Activated naive CD4-positive, alpha-beta T cell treated with Interleukin-2 at 50 U/mL for 16 hours (primary cell): ENCODE measurements at places on chromosomes 6 and 20.

GRCh38 chr20:19699180-19699971 is 58.7 kb upstream of the RIN2 start:
- no peak for DNase-seq

DNA sequence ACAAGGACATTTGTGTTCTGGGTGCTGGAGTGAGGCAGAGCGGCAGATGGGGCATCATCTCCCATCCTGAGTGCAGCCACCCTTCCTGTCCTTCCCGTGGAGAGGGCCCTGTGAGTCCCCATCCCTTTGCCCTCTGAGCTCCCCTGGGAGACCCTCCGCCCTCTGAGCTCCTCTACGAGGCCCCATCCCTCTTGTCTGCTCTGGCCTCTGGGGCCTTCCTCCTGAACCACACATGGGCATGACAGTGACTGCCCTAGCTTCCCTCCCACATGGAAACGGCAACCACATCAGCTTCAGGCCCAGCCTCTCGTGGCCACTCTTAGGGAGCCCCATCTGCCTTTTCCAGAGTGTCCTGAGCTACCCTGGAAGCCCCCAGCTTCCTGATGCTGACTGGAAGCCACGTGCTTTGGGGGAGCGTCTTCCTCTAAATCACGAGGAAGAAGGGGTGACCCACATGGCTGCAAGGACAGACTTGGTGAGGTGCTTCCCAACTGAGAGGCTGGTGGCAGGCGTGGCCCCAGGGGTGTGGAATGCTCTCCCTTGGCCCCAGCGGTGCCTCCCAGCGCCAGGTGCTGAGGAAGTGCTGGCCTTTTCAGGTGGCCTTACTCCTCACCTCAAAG is 52.6 kb downstream of the GINS1 start:
- no peak for DNase-seq

- DNase-seq: no peak
Observed at GRCh38 chr6:5529733-5530132, 268.4 kb downstream of the FARS2 start.

DNA sequence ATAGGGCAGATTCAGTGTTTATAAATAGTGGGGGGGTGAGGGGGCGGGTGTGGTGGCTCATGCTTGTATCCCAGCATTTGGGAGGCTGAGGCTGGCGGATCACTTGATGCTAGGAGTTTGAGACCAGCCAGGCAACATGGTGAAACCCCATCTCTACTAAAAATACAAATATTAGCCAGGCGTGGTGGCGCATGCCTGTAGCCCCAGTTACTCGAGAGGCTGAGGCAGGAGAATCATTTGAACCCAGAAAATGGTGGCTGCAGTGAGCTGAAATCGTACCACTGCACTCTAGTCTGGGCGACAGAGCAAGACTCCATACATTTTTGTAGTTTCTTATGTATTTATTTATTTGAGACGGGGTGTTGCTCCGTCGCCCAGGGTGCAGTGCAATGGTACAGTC is 109.0 kb upstream of the ZNF217 start:
- DNase-seq: no peak

GRCh38 chr6:75626561-75626960 is 24.9 kb downstream of the SENP6 start:
- no peak for DNase-seq

- DNase-seq: peak; percentile 72
Observed at GRCh38 chr20:47610247-47610944, 108.7 kb downstream of the NCOA3 start.

- DNase-seq: no peak
Observed at GRCh38 chr20:57773059-57773815, 63.4 kb upstream of the PMEPA1 start.

DNA sequence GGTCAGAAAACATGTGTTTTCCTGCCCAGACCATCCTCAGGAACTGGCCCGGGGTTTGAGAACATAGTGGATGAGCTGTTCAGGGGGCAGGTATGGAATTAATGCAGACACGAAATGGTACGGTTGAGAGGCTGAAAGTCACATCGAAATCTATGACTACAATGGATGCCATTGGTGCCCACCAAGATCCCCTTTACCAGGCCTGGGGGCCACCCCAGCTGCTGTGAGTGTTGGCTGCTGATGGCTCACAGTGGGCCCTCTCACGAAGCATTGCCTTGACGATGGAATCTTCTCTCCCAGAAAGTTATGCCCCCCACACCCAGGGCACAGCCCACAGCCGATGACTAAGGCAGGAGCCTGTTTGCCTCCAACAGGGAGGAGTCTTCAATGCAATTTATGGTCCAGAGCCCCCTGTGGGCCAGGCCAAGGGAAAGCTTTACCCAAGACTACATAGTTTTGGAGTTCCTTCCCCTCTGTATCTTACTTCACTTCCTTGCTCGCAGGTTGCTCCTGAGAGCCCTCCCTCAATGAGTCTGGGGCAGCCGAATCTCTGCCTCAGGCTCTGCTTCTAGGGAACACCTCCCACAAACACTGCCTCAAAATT is 92.6 kb downstream of the BFSP1 start:
- DNase-seq: no peak

GRCh38 chr6:36150283-36150682 is 20.0 kb downstream of the MAPK13 start:
- DNase-seq: no peak

DNA sequence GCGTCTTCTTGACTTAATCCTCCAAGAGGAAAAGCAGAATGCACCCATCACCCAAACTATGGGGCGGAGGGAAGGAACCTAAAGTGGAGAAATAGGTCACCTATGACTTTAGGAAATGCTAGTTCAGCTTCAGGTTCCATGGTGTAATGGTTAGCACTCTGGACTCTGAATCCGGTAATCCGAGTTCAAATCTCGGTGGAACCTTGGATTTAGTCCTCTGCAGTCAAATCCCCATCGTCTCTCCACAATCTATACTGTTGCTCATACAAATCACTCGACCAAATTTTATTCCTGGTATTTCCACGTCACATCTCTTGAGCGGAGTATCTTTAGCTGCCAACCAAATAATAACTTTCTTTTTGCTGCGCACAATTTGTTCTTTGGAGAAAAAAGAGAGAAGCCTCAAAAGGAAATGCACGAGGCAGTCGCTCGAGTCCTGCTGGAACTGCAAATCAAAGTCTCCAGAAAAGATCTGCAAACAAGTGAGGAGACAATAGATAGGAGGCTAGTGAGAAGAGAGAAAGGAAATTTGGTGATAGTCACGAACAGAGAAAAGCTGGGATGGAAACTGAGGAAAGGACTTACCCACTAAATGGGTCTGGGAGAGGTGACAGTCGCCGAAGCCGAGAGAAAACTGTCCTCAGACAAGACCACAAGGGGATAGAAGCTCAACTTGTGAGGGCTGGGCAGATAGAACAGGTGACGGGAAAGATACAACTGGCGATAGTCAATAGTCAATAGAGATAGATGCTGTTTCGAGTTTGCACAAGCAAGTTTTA is 16.6 kb downstream of the POM121L2 start:
- no peak for DNase-seq

DNA sequence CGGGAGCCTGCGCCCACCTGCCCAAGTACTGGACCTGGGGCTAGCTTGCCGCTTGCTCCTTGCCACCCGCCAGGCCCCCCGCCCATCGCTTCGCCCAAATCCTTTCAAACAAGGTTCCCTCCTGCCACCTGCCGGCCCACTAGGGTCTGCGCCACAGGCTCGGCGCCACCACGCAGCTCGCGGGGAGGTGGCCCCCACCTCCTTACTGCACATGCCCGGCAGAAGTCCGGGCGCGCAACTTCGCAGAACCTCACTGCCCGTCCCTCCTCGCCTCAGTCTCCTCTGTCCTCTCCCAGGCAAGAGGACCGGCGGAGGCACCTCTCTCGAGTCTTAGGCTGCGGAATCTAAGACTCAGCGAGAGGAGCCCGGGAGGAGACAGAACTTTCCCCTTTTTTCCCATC is 11.2 kb downstream of the GNAS-AS1 start:
- peak; percentile 53 for DNase-seq

- no peak for DNase-seq
Observed at GRCh38 chr6:7921632-7922092, 11.1 kb upstream of the TXNDC5 start.

- DNase-seq: no peak
Observed at GRCh38 chr6:155481215-155481614, 25.6 kb upstream of the NOX3 start.
